ENCODE measurements at places on chromosomes 4 and X. TPM values are rescaled to one million over a fixed set of nuclear protein-coding genes. Genes with fewer than 3 reads are reported as not detected.

PAGE2B gene
- total RNA-seq: 33.9 TPM

DKK2 gene
- total RNA-seq: not detected

MAGEA2B gene
- total RNA-seq: 8.6 TPM

RPL36A gene
- 177 TPM for total RNA-seq

F8A3 gene
- total RNA-seq: 28.6 TPM

DNA sequence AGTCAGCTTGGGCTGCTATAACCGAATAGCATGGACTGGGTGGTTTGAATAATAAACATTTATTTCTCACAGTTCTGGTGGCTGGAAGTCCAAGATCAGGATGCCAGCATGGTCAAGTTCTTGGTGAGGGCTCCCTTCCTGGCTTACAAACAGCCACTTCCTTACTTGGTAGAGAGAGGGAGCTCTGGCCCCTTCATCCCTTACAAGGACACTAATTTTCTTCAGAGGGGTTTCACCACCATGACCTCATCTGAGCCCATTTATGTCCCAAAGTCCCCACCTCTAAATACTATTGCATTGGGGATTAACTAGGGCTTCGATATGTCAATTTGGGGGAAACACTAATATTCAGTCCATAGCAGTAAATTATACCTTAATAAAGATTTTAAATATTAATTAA lies 61.8 kb downstream of the CLNK start:
- no peak for DNase-seq

DNA sequence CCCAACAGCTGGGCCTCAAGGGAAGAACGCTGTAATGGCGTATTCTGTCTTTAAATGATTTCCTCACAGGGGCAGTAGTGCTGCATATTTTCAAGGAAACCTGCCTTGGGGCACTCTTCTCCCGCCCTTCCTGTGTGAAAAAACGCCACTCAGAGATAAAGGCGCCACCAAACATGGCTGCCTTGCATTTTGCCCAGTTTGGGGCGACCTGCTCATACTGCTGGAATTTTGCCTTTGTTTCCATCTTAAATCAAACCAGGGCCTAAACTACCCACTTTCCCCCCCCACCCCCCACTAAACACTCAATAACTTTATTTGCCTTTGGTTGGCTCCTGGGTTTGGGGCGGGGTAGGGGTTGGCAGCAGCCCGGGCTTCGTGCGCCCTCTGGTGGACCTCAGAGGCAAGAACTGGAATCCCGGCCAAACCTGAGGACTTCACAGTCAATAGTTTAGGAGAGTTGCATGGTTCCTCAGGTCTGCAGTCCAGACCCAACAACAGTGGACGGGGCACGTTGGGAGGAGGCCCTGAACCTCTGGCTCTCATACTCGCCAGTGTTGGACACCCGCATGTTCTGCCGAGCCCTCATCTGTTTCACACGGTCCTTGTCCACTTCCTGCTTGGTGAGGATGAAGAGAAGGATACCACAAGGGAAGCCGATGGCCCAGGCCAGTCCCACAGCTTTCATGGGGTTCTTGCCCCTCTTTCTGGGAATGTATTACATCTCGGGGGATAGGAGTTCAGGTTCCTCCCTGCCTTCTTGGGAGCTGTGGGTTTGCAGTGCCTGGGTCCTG lies 220.1 kb upstream of the STK26 start:
- DNase-seq: peak; percentile 43

GRCh38 chrX:72079607-72080006 lies 52.1 kb downstream of the RTL5 start:
- no peak for DNase-seq

DNA sequence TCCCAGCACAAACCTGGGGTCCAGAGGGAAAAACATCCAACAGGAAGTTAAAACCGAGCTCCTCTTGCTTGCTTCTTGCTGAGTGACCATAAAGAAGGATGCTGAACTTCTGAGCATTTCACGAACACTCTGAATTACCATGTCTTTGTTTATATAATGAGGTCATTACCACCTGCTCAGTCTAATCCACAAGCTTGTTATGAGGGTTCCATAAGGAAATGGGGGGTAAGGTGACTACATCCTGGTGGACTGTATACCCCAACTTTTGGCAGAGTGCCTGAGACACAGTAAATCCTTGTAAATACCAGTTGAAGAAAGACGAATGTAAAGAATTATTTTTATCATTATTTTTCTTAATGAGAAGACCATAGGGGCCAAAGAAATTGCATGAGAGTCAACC lies 16.8 kb downstream of the CCDC149 start:
- no peak for DNase-seq

DNA sequence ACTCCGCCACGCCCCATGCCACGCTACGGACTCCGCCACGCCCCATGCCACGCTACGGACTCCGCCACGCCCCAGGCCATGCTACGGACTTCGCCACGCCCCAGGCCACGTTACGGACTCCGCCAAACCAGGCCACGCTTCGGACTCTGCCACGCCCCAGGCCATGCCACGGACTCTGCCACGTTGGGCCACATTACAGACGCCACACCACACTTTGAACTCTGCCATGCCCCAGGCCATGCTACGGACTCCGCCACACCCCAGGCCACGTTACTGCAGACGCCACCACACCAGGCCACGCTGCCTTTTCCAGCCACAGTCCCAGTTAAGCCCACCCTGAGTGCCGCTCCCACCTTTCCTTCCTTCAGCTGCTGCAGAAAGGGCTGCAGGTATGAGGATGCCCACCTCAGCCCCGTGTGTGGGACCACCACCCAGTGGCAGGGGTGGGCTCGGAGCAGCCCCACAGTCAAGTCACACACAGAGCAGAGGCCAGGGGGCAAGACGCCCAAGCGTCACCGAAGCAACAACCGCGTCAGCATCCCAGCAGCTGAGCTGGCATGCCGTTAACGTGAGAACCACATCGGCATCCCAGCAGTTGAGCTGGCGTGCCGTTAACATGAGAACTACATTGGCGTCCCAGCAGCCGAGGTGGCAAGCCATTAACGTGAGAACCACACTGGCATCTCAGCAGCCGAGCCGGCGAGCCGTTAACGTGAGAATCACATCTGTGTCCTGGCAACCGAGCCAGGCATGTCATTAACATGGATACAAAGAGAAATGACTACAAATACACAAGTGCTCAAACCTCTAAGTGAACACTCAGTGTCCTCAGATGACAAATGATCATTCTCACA lies 26.4 kb downstream of the GAK start:
- no peak for DNase-seq

GRCh38 chr4:104475652-104476051 lies 19.0 kb downstream of the CXXC4 start:
- DNase-seq: no peak

GRCh38 chr4:8603931-8604330 lies 11.4 kb downstream of the CPZ start:
- no peak for DNase-seq
